ENCODE measurements at places on chromosomes 7 and 10.

- DNase-seq = no peak
Measured at GRCh38 chr10:117462424-117462792, 80.1 kb upstream of the EMX2 start.

- DNase-seq = no peak
Measured at GRCh38 chr10:101934686-101935305, 91.2 kb upstream of the KCNIP2 start.

- no peak for DNase-seq
Measured at GRCh38 chr10:88070080-88070880, 206.9 kb downstream of the PTEN start.

- peak; percentile 35 for DNase-seq
Measured at GRCh38 chr7:112484671-112485167, 3.9 kb downstream of the LSMEM1 start.

GRCh38 chr10:66678521-66678920 lies 247.3 kb upstream of the LRRTM3 start:
- no peak for DNase-seq

DNA sequence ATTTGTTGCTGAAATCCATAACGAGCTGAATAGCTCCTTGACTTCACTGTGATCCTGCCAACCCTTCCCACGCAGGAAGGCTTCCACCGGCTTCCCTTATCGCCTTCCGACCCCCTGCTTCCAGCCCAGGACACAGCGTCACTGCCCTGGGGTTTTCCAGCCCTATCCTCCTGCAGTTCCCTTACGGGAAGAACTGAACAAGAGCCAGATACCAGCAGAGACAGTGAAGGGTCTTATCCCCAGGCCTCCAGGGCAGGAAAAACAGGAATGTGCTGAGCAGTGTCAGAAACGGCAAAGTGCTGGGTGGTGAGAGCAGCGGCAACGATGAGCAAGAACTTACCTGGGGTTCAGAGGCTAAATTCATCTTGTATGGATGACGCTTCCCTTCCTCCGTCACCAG lies 22.4 kb downstream of the PDLIM1 start:
- DNase-seq = no peak

- no peak for DNase-seq
Measured at GRCh38 chr7:5500777-5501350, 77.2 kb upstream of the TNRC18 start.

DNA sequence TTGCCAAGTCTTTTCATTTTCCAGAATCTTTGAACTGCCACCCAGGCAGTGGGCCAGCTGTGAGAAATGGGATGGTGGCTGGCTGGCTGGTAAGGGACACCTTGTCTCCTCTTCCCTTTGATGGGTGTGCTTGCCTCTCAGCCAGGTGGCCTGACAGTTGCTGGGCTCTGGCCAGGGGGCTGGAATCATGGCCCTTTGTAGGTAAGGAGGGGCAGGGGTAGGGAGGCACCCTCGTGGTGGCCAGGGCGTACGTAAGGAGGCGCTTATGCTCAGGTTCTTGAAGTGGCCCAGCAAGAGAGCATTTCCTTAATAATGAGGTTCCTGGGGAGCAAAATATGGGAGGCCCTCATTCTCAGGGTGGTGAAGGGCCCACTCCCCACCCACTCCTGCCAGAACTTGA lies 33.0 kb upstream of the GOLGA7B start:
- no peak for DNase-seq

DNA sequence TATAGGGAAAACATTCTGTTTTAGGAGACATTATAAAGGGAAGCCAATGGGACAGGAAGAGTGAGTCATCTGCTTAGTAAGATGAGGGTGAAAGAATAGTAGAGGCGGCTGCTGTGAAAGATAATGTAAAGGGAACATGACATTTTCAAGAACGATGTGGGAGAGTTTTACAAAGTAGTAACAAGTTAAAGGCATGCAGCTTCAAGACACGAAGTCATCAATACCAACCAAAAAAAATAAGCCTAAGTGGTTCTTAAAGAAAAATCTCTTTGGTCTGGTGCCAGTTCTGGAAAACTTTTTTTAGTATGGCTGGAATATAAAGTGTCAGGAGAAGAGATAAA lies 6.1 kb downstream of the GSTO1 start:
- peak; percentile 80 for DNase-seq

- peak; percentile 9 for DNase-seq
Measured at GRCh38 chr7:3922175-3922635, 621.2 kb downstream of the SDK1 start.

All from suppressor macrophage treated with lipopolysaccharide for 4 hours (primary cell).